ENCODE measurements at places on chromosomes 5 and 9.
A peak's percentile ranks its signal among the peaks of the same experiment; 100 is the strongest.

DNA sequence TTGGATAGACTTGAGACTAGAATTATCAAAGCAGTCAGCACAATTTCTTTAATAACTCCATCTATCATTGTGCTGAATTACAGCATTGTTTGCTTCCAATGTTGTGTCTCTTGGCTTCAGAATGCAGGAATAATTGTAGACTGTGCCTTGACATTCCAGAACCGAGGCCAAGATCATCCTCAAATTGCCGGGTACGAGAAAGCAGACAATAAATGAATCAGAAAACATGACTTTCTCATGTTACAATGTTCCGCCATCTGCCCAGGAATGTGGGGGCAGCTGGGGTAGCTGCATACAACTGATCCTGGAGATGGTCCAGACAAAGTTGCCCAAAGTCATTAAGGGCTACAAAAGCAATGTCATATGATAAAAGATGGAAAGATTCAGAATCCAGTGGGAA is 206.2 kb upstream of the SGCD start:
- DNase-seq = no peak

DNA sequence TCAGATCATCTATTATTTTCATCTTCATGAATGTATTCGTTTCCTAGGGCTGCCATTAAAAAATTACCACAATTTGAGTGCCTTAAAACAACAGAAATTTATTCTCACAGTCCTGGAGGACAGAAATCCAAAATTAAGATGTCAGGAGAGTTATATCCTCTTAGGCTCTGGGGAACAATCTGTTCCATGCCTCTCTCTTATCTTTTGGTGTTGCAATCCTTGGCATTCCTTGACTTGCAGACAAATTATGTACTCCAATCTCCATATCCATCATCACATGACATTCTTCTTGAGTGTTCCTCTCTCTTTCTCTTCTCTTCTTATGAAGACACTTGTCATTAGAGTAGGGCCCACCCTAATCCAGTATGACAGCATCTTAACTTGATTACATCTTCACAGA is 339.4 kb downstream of the EFNA5 start:
- no peak for DNase-seq

GRCh38 chr9:35490155-35490909 is 421 bp downstream of the RUSC2 start:
- DNase-seq = no peak

DNA sequence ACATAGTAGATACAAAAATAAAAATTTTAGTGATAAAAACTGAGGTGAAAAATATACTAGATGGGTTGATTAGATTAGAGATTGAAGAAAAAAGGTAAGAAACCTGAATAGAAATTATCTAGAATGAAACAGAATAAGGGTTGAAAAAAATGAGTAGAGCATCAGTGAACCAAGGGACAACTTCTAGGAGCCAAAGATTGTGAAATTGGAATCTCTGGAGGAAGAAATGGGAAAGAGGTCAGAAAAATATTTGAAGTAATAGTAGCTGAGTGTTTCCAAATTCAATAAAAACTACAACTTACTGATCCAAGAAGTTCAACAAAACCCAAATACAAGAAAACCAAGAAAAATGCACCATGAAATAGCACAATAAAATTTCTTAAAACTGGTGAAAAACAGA is 116.6 kb upstream of the STARD4 start:
- no peak for DNase-seq

DNA sequence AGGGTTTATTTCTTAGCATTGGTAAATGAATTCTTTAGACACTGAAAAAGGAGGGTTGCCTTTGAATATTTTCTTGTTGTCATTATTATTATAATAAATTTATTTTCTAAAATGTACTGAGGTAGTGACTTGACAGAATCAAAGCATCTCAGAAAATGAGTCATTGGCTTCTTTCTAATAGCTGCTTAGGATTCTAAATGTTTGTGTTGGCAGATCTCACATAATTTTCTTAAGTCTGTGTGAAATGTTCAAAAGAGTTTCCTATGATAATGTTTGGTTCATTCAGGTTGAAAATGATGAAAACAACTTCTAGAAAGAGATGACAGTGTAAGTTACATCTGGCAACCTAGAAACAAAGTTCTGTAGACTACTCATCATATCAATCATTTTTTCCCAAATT is 69.7 kb downstream of the SH3GL2 start:
- no peak for DNase-seq

DNA sequence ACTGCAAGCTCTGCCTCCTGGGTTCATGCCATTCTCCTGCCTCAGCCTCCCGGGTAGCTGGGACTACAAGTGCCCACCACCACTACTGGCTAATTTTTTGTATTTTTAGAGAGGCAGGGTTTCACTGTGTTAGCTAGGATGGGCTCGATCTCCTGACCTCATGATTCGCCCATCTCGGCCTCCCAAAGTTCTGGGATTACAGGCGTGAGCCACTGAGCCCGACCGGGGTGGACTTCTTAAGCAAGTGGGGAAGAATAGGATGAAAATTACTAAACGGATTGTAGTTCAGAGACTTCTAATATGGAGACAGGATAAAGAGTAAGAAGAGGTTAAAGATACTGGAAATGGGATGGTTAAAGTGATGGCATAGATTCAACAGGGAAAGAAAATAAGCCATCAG is 132.3 kb upstream of the IRX2 start:
- DNase-seq = no peak

- DNase-seq = no peak
These were observed 6.0 kb upstream of the TESK1 start for GRCh38 chr9:35598866-35599590.

GRCh38 chr5:126540631-126541030 is 54.4 kb downstream of the ALDH7A1 start:
- no peak for DNase-seq

GRCh38 chr5:163789870-163790269 is 284.5 kb downstream of the MAT2B start:
- no peak for DNase-seq

DNA sequence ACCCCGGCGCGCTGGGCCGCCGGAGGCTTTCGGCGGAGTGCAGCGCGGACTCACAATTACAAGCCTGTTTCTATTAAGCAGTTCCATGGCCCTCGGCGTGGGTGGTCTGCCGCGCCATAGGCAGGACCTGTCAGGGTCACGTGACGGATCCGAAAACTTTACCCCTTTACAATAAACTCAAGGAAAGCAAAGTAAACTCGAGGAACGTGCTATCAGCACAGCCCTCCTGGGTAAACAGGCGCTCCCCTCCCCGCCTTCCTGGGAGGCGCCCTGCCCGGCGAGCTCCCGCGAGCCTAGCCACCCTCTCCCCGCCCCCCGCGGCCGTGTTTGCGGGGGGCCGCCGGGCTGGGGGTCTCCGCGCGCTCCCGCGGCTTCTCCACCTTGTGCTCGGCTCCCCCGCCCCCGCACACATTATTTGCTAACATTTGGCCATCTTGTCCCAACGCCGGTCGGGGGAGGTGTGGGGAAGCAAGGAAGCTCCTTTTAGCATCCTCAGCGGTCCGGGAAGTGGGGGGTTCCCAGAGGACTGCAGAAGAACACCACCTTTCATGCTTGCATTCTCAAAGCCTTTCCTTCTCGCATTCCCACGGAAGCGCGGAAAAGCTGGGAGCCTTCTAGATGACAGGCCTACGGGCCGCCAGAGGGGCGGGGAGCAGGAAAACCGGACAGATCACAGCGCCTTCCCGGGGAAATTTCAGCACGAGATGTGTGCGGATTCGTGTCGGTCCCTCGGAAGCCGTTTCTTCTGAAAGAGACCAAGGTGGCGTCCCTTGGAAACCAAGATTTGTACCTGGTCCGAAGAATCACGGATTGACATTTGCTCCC is at the start of gene PTCH1:
TSS of gene PTCH1 (minus strand) at position 238 of the 825 bp plus-strand sequence.
- peak; percentile 28 for DNase-seq

GRCh38 chr5:111233052-111233374 is 8.8 kb downstream of the CAMK4 start:
- DNase-seq = no peak

DNA sequence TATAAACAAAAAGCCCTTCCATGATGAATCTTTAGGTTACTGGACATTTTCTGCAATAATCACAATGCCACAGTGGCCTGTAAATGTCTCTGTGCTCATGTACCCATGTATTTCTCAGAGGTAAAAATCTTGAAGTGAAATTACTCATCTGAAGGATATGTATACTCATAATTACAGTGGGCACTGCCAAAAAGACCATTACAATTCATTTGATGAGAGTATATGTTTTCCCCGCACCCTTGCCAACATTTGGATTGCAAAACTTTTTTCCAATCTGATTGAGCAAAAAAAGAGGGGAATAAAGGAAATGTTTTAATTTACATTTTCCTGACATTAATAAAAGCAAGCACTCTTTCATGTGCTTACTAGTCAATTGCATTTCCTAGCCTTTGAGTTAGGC is 110.5 kb downstream of the EPB41L4A start:
- DNase-seq = no peak

DNA sequence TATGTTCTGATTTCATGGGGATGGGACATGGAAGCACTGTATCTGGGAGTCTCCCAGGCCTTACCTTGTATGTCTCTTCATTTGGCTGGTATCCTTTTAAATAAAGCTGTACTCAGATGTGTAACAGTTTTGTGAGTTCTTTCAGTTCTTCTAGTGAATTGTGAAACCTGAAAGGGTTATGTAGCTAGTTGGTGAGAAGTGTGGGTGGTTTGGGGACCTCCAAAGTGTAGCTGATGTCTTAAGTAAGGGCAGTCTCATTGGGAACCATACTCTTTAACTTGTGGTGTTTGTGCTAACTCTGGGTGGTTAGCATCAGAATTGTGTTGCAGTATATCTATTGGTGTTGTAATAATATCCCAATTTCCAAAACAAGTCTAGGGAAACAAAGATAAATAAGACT is 166.9 kb upstream of the CCNH start:
- no peak for DNase-seq

DNA sequence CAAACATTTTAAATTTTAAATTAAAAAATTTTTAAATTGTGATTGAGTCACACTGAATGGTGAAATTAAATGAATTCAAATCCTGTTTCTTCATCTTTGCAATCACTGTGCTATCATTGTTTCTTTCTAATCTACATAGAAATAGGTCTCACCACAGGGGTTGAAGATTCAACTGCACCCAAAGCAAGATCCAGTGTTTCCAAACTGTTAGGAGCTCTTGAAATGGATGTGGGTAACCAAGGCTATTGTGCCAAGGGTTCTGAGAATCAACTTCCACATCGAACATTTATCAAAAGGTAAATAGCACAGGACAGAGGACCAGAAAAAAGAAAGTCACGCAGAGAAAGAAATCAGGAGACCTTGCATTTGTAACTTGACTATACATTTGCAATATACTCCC is 172.6 kb upstream of the RASEF start:
- no peak for DNase-seq

GRCh38 chr9:129493002-129493705 is 127.7 kb downstream of the C9orf50 start:
- DNase-seq = no peak

DNA sequence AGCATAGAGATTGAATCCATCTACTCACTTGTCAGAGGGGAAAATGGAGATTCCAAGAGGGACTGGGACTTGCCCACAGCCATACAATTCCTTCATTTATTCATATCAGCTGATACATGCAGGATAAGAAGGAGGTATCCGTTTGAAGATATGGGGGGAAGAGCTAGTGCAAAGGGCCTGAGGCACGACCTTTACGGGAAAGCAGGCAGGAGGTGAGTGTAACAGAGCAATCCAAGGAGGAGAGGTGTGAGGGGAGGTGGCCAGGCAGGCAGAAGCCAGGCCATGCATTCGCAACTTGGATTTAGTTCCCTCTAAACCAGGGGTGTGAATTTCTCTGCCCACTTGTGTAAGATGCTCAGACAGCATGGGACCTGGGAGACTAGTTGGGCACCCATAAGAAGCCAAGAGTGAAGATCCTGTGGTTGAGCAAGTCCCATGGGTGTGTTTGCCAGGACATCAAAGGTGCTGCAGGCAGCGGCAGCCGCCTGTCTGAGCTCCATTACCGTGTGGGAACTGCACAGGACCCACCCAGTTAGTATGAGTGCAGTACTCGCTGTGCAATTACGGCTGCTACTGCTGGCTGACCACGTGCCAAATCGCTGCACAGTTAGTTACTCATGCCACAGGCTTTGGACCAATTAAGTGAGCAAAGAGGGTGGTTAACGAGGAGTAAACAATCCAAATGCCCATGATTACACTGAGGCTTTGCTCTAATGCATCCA is 31.4 kb upstream of the FAT2 start:
- no peak for DNase-seq

DNA sequence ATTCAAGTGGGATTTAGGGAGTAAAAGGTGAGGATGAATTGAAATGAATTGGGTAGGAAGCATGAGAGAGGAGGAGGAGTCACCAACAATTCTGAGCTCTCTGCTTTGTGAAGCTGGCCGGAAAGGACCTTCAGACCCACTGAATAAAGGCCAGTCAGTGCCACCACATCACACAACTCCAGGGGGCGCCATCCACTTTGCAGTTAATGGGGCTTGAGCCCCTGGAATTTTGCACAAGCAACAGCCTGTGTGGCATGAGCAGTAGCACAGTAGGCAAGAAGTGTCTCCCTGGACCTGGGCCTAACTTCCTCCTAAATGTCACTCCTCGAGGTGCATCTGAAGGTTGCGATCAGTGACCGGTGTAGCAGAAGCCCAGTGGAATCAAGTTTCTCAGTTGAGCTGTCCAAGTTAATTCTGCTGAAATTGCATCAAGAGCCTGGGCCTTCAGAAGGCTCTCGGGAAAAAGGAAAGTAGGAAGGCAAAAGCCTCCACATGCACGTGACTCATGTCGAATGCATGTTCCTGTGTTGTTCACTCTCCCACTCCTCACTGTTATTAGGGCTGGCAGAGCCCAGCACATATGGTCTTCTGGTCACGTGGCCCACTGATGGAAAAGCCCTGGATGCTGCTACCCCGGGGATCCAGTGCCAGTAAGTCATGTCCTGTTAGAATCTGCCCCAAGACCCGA is 27.8 kb upstream of the GLIS3 start:
- DNase-seq = no peak

- no peak for DNase-seq
These were observed 12.1 kb upstream of the SLC25A51 start for GRCh38 chr9:37915911-37916470.

- DNase-seq = no peak
These were observed 39.6 kb upstream of the SAP30L start for GRCh38 chr5:154406231-154406630.

- DNase-seq = no peak
These were observed 60.1 kb upstream of the MSX2 start for GRCh38 chr5:174664180-174664850.

GRCh38 chr9:114389612-114390368 is 2.0 kb upstream of the AKNA start:
- DNase-seq = no peak

- DNase-seq = no peak
These were observed 170.0 kb downstream of the SEC61B start for GRCh38 chr9:99391937-99392594.

GRCh38 chr9:130634801-130635200 is 29.6 kb upstream of the PRDM12 start:
- DNase-seq = no peak

DNA sequence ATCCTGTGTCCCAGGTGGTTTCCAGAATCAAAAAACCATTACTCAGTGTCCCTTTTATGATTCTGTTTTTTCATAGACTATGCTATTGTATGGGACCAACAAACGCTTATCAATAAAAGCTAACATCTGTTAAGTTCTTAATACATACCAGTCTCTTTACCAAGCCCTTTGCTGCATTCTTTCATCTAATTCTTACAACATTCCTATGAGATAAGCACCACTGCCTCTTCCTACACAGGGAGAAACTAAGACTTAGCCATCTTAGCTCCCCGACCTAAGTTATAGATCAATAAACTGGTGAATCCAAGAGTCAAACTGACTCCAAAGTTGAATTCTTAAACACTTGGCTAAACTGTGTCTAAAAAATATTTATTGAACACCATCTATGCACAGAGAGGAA is 26.6 kb downstream of the DRD1 start:
- no peak for DNase-seq

GRCh38 chr9:9920425-9921060 is 692.3 kb downstream of the PTPRD start:
- DNase-seq = no peak
